CD4-positive, alpha-beta T cell treated with Interleukin-6 for 4 hours (primary cell): ENCODE measurements at places on chromosomes 11 and 22.

DNA sequence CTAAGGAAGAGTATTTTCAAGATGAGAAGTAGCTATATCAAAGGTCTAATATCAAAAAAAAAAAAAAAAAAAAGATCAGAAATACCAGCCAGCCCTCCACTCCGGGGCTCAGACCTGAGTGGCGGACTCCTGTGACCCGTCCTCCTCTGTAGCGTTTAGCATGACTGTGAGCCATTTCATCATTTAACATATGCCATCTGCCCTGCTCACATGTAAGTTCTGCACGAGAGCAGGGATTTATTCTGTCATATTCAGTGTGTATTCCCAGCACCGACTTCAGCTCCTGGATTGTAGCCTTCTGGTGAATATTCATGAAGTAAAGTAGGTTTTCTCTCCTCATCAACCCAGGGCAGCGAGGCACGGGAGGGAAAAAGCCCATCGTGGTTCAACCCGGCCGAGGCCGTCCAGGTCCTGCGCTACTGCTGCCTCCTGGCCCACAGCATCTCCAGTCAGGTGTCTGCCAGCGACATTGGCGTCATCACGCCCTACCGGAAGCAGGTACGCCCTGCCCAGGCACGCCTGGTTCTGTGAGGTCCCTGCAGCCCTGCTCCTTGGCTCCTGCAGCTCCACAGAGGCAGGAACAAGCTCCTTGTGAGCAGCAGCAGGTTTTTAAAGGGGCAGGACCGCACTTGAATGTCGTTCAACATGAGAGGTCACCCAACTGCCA lies 12.7 kb upstream of the PANX2 start:
- no peak for DNase-seq

GRCh38 chr11:114124601-114125144 lies 65.2 kb downstream of the ZBTB16 start:
- no peak for DNase-seq

GRCh38 chr22:31496735-31497146 lies 405 bp downstream of the SFI1 start:
- peak; percentile 60 for DNase-seq

- DNase-seq, result no peak
Observed at GRCh38 chr11:27754035-27755017, 54.1 kb upstream of the BDNF start.

- DNase-seq, result no peak
Observed at GRCh38 chr11:20610825-20611224, 11.4 kb downstream of the SLC6A5 start.

DNA sequence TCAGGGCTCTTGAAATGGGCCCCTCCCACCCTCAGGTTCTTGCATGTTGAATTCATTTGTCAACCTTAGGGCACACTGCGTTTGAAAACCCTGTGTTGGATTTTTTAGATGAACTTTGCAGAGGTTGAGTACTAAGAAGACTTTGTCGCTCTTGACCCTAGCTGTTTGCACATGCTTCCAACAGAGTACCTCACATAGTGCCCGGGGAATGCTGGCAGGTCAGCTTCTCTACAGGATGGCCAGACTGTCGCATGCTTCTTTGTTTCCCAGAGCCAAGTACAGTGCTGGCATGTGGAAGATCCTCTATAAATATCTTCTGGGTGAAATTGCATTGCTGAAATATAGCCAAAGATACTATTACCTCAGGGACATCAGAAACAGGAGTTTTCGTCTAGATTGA lies 59.9 kb downstream of the FAT3 start:
- no peak for DNase-seq

GRCh38 chr11:27300974-27301373 lies 62.0 kb downstream of the CCDC34 start:
- no peak for DNase-seq

DNA sequence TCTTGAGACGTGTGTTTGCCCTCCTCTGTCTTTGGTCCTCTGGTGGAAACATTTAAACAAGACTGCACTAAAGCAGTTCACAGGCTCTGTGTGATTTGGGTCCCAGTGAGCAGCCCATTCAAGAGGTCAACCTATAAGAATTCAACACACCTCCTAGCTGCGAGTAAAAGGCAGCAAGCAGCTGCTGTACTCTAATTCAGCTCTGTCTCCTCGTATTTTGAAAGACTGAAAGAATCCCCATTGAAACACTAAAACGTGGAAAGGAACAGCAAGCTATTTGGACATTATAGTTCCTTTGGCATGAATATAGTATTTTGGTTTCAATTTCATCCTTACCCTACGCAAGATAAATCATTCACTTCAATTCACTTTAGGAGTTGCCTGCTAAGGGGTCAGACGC lies 1046.7 kb downstream of the DLG2 start:
- DNase-seq, result no peak
